Thymus (tissue), 14 donors: ENCODE measurements at places on chromosomes 6 and 20. TPM values are rescaled to one million over a fixed set of nuclear protein-coding genes. Genes with fewer than 3 reads are reported as not detected.

Gene MCCD1
- not detected for total RNA-seq

- DNase-seq: no peak
These were observed 403.4 kb downstream of the SYNE1 start for GRCh38 chr6:152233547-152234320.

Gene FKBP1C
- total RNA-seq: 0.38 TPM

- DNase-seq: no peak
These were observed 1.4 kb upstream of the LIN28B start for GRCh38 chr6:104955491-104955890.

Gene ADTRP
- total RNA-seq: 7.0 TPM

GRCh38 chr6:32147401-32148132 is 4.2 kb downstream of the PRRT1 start:
- no peak for DNase-seq

GRCh38 chr6:137043710-137044365 is 927 bp downstream of the IL20RA start:
- no peak for DNase-seq

DNA sequence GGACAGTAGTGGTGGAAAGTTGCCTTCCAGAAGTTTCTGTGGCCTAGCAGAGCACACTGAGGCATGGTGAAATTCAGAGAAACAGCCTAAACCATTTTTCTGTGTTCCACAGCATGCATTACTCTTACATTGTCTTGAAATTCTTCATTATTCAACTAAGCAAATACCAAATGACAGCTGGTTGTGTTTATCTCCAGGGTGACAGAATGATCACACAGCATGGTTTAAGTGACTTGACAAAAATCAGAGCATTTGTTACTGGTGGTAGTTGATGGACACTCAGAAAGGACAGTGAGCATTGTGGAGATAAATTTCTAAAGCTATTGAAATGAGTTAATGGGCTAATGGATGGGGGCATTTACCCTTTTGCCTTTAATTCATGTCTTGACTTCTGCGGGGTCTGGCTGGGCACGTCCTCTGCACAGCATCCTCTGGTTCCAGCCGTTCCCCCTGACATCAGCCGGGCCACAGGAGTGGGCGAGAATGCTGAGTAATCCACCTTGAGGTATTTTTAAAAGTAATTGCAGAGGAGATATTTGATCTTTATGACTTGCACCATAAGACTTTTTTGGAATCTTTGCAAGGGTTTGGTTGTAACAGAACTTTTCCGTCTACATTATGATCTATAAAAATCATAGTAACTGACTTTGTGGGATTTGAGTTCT is 78.9 kb upstream of the SCP2D1 start:
- no peak for DNase-seq

Gene SUMO4
- 1.2 TPM for total RNA-seq

Gene SLC22A16
- total RNA-seq: 1.9 TPM

DNA sequence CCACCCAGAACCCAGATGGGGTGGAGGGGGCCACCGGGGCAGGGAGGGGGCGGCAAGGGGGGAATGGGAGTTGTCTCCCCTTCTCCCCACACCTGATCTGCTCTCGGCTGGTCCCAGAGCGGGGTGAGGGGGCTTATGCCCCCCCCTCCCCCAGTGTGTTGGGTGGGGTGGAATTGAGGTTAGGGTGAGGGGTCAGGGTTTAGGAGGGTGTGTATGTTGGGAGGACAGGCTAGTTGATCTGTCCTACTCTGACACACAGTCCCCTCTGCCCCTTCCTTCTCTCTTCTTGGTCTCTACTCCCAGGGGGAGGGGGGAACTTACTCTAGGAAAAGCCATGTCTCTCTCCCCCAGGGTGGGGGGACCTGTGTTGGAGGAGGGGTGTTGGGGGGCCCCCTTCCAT is 1.9 kb upstream of the ZBTB9 start:
- DNase-seq: no peak

GRCh38 chr6:100880149-100880852 is 828 bp downstream of the ASCC3 start:
- no peak for DNase-seq

Gene WDR27
- 13.9 TPM for total RNA-seq

Gene TP53TG5
- total RNA-seq: 0.24 TPM

DNA sequence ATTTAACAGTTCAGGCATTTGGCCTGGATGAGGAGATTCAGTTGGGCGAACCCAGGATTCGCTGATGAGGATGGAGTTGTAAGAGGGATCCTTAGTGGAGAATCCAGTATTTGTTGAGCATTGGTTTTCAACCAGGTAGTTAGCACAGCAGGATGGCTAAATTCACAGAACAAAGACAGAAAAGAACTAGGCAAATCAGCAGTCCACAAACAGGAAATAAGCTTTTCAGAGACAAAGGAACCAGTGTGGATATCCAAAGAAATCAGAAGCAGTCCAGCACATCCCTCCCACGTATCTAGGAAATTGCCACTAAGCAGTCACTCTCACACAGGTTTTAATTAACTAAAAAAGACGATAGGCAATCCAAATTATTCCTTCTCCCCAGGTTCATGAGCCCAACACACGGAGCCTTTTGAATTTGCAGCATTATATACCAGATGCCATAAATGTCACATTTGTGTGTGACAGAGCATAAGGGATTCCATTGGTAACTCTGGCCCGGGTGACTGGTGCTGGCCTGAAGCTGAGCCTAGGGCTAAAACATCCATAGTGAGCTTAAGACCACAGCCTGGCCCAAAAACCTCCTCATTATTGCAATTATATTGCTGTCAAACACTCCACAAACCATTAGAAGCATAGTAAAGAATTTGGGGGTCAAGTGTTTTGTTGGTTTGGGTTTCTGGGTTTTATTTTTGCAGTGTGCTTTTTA is 131.5 kb downstream of the SOBP start:
- DNase-seq: no peak
